NCI-H526 (cell line): ENCODE measurements at places on chromosomes 3 and 15.

DNA sequence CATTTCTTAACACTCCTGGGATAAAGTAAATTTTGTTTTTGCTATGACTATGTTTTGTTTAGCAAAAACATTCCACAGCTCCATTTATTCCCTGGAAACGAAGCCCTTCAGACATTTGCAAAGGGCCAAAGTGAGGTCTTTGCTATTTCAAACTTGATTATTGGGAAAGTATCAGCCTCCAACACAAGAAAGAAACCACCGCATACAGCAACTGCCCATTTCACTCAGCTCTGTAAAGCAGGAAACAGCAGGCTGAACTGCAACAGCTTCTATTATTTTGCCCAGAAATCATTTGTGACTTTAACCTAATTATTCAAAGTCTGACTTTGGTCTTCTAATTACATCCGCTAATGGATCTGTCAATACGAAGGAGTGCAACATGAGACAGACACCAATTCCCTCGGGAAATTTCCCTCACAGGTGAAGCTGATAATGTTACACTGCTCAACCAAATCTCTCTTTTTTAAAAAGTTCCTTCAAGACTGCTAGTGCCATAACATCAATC lies 72.1 kb downstream of the RFTN1 start:
- DNase-seq = peak; percentile 80

DNA sequence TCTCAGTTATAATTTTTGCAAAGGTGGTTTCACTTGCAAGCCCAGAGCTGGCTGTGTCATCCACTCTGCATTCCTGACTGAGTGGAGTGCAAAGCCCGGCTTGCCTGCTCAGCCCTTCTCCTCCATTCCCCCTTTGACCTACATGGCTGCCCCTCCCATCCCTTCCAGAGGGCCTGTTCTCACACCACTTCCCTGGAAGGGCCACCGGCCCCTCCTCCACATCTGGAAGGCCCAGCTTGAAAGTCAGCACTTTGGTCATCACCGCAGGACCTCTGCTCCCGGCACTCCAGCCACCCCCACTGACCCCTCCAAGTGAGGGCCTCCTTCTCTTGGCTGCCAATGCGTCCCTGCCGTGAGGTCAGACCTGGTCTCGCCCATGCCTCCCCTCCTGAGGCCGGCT lies 74.1 kb upstream of the RNF7 start:
- no peak for DNase-seq

- no peak for DNase-seq
Observed at GRCh38 chr3:133573054-133573628, 345 bp upstream of the CDV3 start.

- DNase-seq = no peak
Observed at GRCh38 chr3:13700362-13700761, 151.4 kb downstream of the FBLN2 start.

DNA sequence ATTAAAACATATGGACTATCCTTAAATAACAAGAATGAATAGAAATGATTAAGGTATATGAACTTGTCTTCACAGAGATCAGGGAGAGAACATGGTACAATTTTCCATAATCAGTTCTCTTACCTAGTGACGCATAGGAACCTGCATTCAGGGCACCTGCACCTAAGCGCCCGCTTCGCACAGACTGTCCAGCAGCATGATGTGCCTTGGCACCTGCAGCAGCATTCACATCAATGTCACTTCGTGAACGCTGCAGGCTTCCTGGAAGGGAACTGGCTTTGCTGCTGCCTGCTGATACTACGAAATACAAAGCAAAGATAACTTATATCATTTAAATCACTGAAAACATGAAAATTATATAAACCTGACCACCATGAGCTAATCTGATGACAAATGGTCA lies 115.2 kb downstream of the CLASP2 start:
- DNase-seq = no peak

GRCh38 chr3:62161371-62161770 lies 212.0 kb downstream of the FEZF2 start:
- DNase-seq = no peak

GRCh38 chr3:114361391-114361790 lies 67.6 kb downstream of the TIGIT start:
- no peak for DNase-seq

DNA sequence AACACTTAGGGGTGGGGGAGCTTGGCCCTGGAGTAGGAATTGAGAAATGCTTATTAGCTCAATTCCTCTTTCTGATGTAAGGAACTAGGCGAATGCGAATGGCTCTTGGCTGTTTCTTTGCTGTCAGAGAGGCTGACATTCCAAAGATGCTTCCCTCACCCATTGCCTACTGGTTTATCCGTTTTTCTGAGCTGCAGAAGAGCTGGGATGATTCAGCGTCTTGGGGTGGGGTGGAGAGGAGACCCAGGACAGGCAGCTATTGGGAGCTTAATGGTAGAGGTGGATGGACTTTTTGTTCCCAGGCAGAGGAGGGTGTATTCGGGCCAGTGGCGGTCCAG lies 9.8 kb downstream of the PLEKHO2 start:
- DNase-seq = no peak

DNA sequence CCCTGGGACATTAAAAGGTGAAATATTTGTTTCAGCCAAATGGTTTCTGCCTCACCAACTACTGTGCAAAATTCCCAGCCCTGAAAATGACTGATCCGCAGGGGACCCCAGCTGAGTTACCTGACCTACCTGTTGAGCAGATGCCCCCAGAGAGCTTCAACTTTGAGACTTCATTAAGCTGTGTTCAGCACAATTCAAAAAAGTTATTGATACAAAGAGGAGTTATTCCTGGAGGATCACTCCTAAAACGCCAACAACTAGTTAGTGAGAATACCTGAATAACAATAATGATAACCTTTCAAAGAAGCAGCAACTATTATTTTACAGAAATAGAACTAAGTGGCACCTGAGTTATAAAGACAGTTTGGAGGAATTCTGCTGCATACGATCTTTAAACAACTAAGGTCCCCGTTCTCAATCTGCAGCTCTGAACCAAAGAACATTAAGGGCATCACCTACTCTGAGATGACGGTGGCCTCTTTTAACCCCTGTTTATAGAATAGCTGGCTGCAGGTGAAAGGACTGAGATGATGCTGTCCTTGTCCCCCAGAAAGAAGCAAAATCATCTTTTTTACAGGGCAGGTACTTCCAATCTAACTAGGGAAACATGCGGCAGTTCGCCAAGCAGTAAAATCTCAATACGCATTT lies 659 bp downstream of the GADL1 start:
- no peak for DNase-seq

GRCh38 chr15:66302489-66303278 lies 9.3 kb downstream of the DIS3L start:
- no peak for DNase-seq

GRCh38 chr15:48888191-48888590 lies 10.3 kb downstream of the EID1 start:
- DNase-seq = no peak

DNA sequence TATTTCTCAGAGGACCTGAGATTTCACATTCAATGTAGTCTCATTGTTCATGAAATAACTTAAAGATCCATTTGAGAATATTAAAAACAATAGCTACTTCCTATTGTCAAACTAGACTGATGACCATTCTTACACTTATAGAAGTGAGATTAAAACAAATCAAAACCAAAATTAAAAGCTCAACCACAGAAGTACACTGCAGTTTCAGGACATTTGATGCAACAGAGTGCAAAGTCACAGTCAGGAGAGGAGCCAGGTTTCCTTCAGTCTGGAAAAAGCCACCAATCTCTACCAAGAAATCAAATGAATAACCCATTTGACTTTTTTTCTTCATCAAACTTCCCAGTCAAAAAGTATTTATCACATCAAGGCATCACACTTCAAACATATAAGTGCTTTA lies 5.5 kb downstream of the CCPG1 start:
- DNase-seq = no peak

GRCh38 chr3:55294557-55294956 lies 192.5 kb downstream of the WNT5A start:
- no peak for DNase-seq

DNA sequence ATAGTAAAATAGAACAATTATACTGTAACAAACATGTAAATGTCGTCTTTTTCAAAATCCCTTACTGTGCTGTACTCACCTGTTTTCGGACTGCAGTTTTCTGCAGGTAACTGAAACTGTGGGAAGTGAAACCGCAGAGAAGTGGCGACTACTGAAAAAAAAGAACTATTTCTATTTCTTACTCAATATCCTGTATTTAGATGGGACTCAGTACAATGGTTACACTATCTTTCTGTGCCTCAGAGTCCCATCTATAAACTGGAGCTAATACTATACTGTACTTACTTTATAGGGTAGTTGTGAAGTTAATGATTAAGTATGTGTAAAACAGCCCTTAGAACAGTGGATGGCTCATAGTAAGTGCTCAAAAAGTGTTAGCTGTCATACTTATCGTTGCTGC lies 14.3 kb upstream of the P2RY12 start:
- DNase-seq = no peak

DNA sequence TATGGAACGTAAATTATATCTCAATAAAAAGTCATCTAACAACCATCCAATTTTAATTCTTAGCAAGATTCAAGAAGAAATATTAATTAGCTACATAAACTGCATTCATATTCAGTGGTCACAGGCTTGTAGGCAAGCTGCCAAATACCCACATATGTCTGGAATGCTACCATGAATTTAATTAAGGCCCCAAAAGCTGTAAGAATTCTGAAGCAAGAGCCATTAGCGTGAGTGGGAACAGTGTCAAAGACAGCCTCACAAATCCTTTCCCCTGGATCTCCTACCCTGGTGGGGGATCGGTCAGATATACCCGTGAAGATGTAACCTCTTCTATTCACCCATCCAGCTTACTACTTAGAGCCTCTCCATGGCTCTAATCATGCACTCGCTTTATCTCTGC lies 40.0 kb downstream of the ATG7 start:
- no peak for DNase-seq

DNA sequence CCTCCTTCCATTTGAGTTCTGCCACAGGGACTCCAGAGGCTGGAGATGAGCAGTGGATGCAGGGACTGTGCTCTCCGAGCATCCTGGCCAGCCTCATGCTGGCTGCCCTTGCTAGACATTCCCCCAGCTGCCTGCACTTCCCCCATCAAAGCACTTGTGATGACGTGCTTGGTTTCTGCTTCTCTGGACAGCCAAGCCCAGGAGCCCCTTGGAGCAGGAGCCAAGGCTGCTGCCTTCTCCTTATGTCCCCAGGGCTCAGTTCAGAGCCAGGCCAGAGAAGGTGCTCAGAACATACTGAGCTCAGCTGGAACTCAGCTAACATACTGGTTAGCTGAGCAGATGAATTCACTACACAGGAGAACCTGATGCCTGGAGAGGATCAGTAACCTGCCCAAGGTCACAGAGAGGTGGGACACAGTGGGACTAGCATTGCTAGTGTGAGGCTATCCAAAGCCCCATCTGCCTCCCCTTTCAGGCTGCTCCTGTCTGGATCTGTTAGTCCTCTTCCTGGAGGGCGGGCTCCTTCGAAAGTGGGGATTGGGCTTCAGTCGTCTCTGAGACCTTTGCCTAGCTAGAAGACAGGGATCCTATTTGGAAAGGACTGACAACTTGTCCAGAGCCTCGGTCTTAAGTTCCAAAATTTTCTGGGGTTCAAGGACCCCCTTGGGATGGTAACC lies 4.3 kb downstream of the PCBP4 start:
- no peak for DNase-seq

- DNase-seq = no peak
Observed at GRCh38 chr15:79919749-79920511, 23.1 kb upstream of the MTHFS start.

DNA sequence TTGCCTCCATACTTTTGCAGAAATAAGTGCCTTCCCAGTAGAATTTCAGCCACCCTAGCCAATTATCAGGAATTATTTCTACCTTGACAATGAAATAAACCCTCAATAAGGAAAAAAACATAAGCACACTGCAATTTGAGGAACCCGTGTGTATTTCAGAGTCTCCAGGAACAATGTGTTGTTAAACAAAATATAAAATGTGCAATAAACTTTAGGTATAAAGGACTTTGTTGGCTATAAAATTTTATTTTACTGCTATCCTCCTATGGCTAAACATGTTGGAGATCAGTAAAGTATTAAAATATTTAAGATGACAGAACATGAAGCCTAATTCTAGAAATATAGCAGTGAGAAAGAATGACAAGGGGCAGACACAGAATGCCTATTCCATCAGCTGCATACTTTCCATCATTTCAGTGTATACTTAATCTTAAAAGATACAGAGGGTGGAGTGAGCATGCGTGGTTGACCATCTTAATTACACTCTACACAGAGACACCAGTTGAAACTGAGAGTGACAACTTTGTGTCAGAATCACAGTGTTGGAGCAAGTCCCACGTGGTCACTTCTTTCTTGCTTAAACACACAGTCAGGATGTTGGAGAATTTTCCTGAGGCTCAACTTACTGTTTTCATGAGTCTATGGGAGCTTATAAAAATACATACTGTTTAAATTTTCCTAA lies 79.0 kb upstream of the SUCLG2 start:
- DNase-seq = no peak
